ENCODE measurements at places on chromosomes 12 and 14.

DNA sequence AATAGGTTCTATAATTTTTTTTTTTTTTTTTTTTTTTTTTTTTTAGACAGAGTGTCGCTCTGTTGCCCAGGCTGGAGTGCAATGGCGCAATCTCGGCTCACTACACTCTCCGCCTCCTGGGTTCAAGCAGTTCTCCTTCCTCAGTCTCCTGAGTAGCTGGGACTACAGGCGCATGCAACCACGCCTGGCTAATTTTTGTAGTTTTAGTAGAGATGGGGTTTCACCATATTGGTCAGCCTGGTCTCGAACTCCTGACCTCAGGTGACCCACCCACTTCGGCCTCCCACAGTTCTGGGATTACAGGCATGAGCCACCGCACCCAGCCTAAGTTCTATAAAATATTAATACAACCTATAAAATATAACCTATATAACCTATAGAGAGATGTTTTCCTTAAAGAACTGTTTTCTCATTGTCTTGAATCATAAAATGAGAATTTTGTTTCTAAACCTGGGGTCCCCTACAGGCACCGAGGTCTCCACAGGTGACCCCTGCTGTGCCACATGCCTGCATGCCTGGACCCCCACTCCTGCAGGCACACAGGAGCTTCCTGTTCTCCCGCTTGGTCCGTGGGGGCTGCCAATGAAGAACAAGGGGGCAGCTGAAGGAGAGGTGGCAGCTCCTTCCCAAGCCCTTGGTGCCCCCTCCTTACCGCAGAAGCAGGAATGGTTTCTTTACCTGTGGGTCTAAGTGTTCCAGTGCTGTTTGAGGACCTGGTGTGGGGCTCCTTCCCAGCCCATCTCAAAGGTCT lies 70.9 kb upstream of the ZFP36L1 start:
- H3K4me3 ChIP-seq: no peak overlapping the region
- H3K27me3 ChIP-seq: no peaks in the 10 kb centered on the region
- peaks cover 6% of the 10 kb centered on the region for H3K36me3 ChIP-seq

GRCh38 chr12:101608301-101609133 lies 13.7 kb downstream of the MYBPC1 start:
- DNase-seq: peak; percentile 25
- no peaks in the 10 kb centered on the region for H3K27me3 ChIP-seq
- no peaks in the 10 kb centered on the region for H3K36me3 ChIP-seq
- peak overlapping the region; percentile 35 for H3K4me3 ChIP-seq

DNA sequence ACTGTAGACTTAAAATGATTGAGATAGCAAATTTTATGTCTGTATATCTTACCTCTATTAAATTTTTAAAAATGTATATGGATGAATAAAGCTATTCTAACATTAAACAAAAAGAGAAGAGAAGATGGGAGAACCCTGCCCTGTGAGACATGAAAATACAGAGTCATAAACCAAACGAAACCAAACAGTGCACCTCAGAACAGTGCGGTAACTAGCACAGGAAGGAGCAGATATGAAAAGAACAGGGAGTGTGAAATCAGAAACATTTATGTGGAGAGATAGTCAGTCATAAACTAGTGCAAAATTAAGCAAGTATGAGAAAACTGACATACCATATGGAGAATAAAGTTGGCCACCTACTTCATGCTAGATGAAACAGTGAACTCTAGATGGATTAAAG lies 135.1 kb downstream of the ERC1 start:
- no peak overlapping the region for H3K4me3 ChIP-seq
- no peak for DNase-seq
- H3K4me1 ChIP-seq: peaks cover 24% of the 10 kb centered on the region
- no peaks in the 10 kb centered on the region for H3K27me3 ChIP-seq
- no peak overlapping the region for H3K27ac ChIP-seq

GRCh38 chr14:94636744-94637412 lies 24.7 kb downstream of the SERPINA3 start:
- DNase-seq: no peak
- H3K27ac ChIP-seq: no peak overlapping the region
- no peak overlapping the region for H3K4me3 ChIP-seq
- H3K4me1 ChIP-seq: no peaks in the 10 kb centered on the region

DNA sequence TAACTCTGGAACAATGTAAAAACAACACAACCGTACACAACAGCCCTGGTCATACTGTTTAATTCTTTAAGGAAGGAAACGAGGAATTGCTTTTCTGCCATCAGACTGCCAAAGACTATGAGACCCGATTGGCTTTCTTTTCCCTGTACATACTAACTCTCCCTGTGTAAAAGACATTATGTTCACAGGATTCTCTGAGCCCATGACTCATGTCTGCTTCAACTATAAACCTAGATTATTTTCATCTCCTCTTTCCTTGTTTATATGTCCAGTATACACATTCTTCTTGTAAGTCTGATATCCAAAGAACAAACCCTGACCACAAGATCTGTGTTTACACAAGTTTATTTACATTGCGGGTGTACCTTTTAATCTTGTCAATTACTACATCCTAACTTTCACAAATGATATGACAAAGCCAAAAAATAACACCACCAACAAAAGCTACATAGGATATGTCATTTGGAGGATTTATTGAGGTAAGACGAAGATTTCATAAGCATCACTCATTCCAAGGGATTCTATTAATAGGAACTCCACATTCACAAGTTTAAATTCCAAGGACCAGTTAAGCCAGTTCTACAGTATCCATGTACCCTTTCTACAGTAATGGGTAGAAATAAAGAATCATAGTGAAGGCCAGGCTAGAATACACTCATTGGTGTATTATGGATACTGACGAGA lies 67.3 kb downstream of the STXBP6 start:
- peaks cover 6% of the 10 kb centered on the region for H3K4me1 ChIP-seq
- DNase-seq: peak; percentile 93

DNA sequence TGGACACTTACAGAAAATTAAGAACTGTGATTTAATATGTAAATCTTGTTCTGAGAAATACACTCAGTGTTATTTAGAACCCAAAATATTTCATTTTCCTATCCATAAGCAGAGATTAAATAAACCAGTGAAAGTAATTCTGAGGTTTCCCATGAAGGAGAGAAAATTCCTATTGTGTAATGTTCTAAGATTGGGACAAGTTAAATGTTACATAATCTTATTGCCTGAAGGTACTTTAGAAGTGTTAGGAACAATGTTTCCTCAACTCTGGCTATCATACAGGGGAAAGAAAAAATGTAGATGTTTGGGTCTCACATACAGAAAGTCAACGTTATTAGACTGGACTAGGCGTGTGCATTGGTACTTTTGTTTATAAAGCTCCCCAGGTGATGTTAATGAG lies 281.9 kb upstream of the SYT10 start:
- H3K36me3 ChIP-seq: no peaks in the 10 kb centered on the region
- DNase-seq: no peak
- H3K4me1 ChIP-seq: no peaks in the 10 kb centered on the region

GRCh38 chr12:16358878-16359277 lies 11.4 kb downstream of the MGST1 start:
- H3K27ac ChIP-seq: no peak overlapping the region
- DNase-seq: no peak
- no peak overlapping the region for H3K4me3 ChIP-seq
- peaks cover 79% of the 10 kb centered on the region for H3K36me3 ChIP-seq
- H3K4me1 ChIP-seq: 0 out of 2 replicates have a peak, but pooled peaks cover 7% of the 10 kb centered on the region
- H3K27me3 ChIP-seq: no peaks in the 10 kb centered on the region

- no peaks in the 10 kb centered on the region for H3K36me3 ChIP-seq
- H3K4me1 ChIP-seq: no peaks in the 10 kb centered on the region
- H3K27me3 ChIP-seq: no peaks in the 10 kb centered on the region
- no peak overlapping the region for H3K4me3 ChIP-seq
- no peak overlapping the region for H3K27ac ChIP-seq
These were observed 84.6 kb downstream of the SLC38A6 start for GRCh38 chr14:61065656-61066055.

- no peak overlapping the region for H3K4me3 ChIP-seq
- DNase-seq: no peak
- no peaks in the 10 kb centered on the region for H3K36me3 ChIP-seq
- H3K27ac ChIP-seq: no peak overlapping the region
These were observed 39.1 kb downstream of the TSPAN11 start for GRCh38 chr12:30965613-30965985.

DNA sequence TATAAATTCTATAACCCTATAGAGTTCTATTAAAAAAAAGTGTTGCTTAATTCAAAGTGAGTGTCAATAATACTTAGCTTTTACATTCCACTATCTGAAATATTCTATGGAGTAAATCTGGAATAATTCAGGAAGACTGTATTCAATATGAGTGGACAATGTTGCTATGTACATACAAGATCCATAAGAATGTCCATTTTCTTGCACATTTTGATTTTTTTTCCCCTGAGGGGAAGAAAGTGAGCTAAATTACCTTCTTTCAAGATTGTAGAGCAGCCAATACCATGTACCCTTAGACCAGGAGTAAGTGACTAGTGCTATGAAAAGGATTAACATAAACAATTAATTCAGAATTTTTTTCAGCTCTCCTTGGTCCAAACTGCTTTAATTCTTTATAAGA lies 25.4 kb downstream of the EXOC5 start:
- DNase-seq: no peak
- 0 out of 2 replicates have a peak, but pooled peaks cover 8% of the 10 kb centered on the region for H3K36me3 ChIP-seq
- no peak overlapping the region for H3K4me3 ChIP-seq
- H3K27me3 ChIP-seq: no peaks in the 10 kb centered on the region

Measured in PC-9 (cell line).